ENCODE measurements at places on chromosomes 11 and 22.

- no peak for DNase-seq
Measured at GRCh38 chr11:76699451-76700091, 29.0 kb upstream of the LRRC32 start.

- no peak for DNase-seq
Measured at GRCh38 chr11:126318574-126319373, 14.9 kb downstream of the DCPS start.

GRCh38 chr22:27982106-27982505 lies 63.0 kb upstream of the PITPNB start:
- no peak for DNase-seq

DNA sequence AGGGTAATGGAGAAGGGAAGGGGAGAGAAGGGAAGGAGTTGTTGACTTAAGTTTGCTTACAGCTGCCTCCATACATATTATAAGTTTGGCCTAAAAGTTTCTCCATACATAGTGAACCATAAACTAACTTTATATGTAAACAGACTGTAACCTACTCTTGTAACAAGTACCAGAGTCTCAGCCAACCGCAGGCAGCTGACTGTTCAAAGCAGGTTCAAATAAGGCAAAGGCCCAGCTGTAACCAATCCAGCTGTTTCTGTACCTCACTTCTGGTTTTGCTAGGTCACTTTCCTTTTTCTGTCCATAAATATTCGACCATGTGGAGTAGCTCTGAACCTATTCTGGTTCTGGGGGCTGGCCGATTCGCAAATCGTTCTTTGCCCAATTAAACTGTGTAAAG lies 591.2 kb downstream of the INSC start:
- no peak for DNase-seq

GRCh38 chr11:28505232-28505631 lies 397.0 kb downstream of the METTL15 start:
- DNase-seq, result no peak

- no peak for DNase-seq
Measured at GRCh38 chr22:35761037-35761436, 43.4 kb downstream of the APOL5 start.

GRCh38 chr22:46902998-46903916 lies 140.8 kb downstream of the TBC1D22A start:
- no peak for DNase-seq

- no peak for DNase-seq
Measured at GRCh38 chr11:9158898-9159391, 67.5 kb upstream of the SCUBE2 start.

GRCh38 chr22:19352766-19353165 lies 61.2 kb upstream of the CLTCL1 start:
- no peak for DNase-seq

GRCh38 chr11:128879817-128880216 lies 11.3 kb upstream of the KCNJ5 start:
- DNase-seq, result no peak

GRCh38 chr11:113159988-113160807 lies 154.2 kb upstream of the TTC12 start:
- DNase-seq, result no peak

GRCh38 chr11:67270256-67271204 lies 4.3 kb downstream of the GRK2 start:
- no peak for DNase-seq

DNA sequence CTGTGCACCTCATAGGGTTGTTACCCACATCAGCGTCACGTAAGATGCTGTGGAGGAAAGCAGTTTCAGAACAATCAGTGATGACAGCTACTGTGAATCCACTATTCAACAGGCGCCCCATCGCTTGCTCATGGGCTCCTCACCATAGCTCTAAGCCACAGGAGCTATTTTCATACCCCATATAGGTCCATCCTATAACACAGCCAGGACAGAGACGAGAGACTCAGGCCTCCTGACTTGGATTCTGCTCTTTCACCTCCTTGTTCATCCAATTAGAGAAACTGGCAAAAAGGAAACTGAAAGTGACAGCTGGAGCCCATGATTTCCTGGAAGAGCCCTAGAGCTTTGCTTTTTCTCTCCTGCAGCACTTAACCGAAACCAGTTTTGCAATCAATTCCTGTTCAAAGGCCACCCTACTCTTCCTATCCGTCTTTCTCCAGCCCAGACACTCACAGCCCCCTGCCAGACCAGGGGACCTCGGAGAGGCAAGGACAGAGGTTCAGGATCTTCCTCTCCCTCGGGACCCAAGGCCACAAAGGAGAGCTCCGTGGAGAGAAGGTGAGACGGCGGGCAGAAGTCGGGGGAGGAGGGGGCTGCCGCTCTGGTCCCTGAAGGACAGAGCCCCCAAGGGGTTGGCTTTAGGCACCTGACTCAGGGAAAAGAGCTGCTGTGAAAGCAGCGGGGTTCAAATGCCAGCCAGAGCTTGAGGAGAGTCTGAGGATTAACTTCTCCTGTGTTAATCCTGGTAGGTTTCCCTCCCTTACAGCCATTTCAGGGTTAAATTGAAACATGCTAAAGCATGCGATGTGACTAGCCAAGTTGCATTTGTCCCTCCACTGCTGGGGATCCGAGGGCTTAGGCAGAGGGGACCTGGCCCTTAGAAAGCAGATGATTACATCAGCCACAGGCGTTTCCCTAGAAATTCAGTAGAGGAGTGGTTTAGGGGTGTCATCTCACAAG lies at the start of gene APOL6:
Gene APOL6 (plus strand): TSS at position 381 of the 960 bp plus-strand sequence. CDS start 7,980 bp downstream, outside the sequence.
- DNase-seq, result peak; percentile 41

- no peak for DNase-seq
Measured at GRCh38 chr11:61973476-61974162, 6.2 kb upstream of the FTH1 start.

GRCh38 chr22:42785706-42786499 lies 65.2 kb upstream of the A4GALT start:
- DNase-seq, result no peak

DNA sequence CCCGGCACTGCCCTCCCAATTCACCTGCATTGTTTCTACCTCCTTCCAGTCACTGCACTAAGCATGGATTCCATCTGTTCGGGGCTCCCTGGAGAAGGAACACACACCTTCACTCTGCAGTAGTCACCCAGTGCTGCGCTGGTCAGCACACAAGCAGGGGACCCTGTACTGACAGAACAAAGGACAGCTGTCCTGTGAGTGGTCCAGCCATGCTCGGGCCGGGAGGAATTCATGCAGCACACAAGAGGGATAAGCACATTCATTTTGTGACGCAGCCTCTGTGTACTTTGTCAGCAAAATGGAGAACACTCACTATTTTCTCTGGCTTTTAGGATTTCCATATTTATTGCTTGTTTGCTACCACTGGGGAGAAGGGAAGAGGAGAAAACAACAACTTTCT lies 167.3 kb downstream of the NTM start:
- no peak for DNase-seq

DNA sequence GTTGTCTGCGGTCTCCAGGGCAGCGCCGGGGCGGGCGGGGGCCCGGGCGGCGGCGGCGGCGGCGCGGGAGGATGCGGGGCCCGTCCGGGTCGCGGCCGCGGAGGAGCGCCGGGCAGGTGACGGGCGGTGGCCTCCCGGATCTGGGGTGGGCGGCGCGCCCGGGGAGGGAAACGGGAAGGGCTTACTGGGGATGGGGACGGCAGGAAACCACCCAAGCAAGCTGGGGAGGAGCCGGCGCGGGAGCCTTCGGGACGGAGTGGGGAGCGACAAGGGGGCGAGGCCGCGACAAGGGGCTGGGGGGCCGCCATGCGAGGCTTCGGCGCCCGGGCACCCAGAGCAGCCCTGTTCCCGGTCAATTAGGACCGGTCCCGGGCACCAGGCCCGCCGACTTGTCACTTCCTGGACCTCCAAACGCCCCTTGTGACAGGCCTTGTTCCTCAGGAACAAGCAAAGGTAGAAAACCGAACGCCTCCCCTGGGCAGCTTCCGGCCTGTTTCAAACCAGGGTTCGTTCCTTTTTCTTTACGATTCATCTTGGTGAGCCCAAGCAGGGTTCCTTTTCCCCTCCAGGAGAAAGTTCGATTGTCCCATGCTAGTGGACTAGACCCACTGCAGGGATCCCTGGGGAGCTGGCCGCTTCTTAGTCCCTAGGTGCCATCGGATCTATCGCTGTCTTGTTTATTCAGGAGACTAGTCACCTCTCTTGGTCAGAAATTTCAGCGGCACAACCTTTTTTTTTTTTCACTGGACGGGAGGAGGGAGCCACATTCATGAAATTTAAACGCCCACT lies 492 bp downstream of the JHY start:
- DNase-seq, result peak; percentile 4

- no peak for DNase-seq
Measured at GRCh38 chr22:45692549-45692948, 20.9 kb downstream of the ATXN10 start.

GRCh38 chr11:20311444-20311843 lies 52.1 kb upstream of the HTATIP2 start:
- DNase-seq, result no peak

- no peak for DNase-seq
Measured at GRCh38 chr11:70619591-70619990, 221.3 kb downstream of the CTTN start.

- DNase-seq, result no peak
Measured at GRCh38 chr11:60867871-60868681, 734 bp downstream of the ZP1 start.

DNA sequence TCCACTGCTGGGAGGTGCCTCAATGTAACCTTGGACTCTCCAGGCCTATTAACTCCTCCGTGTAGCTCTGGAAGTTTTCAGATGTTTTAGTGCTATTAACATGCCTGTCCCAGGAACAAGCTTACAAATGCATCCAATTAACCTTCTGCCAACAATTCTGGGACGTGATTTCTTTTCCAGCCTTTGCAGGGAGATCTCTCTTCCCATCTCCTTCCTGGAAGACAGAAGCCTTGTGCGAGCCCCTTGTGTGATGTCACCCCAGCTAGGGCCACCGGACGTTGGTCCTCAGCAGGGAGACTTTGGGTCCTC lies 47.7 kb upstream of the SYT7 start:
- DNase-seq, result no peak

DNA sequence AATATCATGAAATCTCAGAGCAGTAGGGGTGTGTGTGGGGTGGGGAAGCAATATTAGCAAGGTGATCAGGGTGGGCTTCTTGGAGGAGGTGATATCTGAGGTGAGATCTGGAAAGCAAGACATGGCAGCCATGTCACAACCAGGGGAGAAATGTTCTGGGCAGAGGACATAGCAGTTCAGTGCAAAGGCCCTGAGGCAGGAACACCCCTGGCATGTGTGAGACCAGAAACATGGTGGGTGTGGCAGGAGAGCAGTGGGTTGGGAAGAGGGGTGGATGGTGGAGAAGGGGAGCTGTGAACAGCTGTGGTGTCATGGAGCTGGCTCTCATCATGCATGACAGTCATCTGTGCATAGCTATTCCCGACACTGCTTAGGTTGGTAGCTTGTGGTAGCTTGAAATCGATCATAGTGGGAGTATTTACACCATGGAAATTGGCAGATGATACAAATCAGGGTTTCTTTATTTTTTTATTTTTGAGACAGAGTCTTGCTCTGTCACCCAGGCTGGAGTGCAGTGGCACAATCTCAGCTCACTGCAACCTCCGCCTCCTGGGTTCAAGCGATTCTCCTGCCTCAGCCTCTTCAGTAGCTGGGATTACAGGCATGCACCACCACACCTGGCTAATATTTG lies 17.9 kb upstream of the MPPED1 start:
- no peak for DNase-seq

DNA sequence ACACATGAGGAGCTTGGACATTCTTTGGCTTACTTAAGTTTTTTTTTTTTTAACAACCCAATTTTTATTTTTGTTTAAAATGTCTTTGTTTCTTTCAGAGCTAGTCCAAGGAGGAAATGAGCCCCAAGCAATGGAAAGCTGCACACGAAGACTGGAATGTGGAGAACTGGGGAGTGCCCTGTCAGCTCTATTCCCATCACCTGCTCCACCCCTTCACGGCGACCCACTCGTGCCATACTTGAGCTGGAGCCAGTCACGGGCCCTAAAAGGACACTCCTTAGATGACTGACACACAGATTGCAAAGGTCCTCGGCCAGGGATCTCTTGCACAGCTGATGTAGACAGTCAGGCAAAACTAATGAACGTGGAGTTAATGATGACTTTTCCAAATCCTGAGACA lies 10.6 kb upstream of the SLC25A18 start:
- no peak for DNase-seq

- DNase-seq, result peak; percentile 62
Measured at GRCh38 chr11:46529095-46529905, 64.5 kb downstream of the AMBRA1 start.

DNA sequence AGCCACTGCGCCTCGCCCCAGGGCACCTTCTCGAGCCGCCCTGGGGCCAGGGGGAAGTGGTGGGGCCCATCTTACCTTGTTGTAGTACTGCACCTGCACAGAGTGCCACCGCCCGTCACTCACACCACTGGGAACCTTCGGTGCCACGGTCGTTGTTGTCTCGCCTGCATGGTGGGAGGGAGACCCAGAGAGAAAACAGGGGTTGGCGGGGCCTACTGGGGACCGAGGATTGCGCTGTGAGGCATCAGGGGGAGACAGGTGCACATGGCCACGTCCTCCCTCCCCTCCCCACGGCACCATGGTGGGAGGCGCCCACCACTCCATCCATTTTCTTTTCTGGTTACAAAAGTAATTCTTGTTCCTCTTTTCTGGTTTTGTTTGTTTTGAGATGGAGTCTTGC lies 97.8 kb downstream of the TRMU start:
- DNase-seq, result no peak

GRCh38 chr11:130603335-130603906 lies 155.0 kb downstream of the ADAMTS15 start:
- DNase-seq, result no peak

DNA sequence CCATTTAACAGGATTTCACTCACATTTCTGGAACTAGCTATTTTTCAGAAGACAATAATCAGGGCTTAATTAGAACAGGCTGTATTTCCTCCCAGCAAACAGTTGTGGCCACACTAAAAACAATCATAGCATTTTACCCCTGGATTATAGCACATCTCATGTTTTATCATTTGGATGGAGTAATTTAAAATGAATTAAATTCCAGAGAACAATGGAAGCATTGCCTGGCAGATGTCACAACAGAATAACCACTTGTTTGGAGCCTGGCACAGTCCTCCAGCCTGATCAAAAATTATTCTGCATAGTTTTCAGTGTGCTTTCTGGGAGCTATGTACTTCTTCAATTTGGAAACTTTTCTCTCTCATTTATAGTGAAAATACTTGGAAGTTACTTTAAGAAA lies 9.2 kb downstream of the PRSS23 start:
- no peak for DNase-seq

DNA sequence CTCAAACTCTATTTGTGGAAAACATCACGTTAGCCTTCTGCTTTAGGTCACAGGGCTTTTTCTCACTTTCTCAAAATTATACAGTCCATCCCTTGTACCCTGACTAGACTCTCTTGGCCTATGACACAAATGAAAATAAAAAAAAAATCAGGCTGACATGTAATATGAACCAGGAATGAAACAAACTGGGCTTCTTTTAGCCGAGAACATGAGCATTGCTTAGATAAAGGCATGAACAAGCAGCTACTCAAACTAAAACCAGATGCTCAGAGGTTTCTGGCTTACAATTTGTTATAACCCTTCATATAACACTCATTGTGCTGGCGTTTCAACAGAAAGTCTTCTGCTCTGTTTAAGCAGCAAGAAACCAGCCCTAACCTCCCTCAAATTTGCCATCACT lies 265.5 kb upstream of the NARS2 start:
- DNase-seq, result no peak

Measured in activated naive CD8-positive, alpha-beta T cell treated with anti-CD3 and anti-CD28 coated beads, Interleukin-2, amount 50 U/mL, for 16 hours (primary cell).